ENCODE measurements at places on chromosomes 1 and 21.
A peak's percentile ranks its signal among the peaks of the same experiment; 100 is the strongest.

- no peak for DNase-seq
These were observed 31.7 kb downstream of the DMAP1 start for GRCh38 chr1:44244986-44245385.

GRCh38 chr1:172948457-172948856 is 102.3 kb downstream of the TNFSF18 start:
- peak; percentile 5 for DNase-seq

DNA sequence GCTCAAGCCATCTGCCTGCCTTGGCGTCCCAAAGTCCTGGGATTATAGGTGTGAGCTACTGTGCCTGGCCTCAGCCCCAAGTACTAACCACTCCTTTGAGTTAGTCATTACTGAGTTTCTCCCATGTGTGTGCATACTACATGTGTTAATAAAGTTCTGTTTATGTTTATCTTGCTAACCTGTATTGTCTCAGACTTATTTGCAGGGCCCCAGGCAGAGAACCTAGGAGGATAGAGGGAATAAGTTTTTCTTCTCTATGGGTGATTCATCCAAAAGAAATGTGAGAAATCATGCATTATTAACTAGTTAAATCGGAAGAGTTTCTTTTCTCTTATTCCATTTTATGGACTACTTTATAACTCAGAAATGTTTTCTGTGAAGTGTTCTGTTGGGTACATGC is 203.9 kb upstream of the CACYBP start:
- no peak for DNase-seq

DNA sequence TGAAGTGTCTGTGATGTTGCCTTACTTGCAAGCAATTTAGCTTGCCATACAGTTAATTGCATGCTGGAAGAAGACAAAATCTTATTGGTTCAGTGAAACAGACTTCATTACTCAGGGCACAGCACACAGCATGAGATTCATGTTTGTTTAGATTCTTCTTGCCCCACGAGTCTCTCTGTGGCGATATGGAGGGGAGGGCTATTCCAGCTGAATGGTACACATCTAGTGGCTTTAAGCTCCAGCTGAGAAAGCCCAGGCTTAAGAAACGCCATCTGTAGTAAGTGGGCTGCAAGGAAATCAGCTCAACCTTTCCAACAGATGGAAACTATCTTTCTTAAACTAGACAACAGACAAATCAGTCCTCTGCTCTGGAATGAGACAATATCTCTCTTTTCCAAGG is 1022.0 kb downstream of the NCAM2 start:
- DNase-seq = no peak

GRCh38 chr1:24165500-24165899 is 21.6 kb downstream of the IFNLR1 start:
- DNase-seq = no peak

DNA sequence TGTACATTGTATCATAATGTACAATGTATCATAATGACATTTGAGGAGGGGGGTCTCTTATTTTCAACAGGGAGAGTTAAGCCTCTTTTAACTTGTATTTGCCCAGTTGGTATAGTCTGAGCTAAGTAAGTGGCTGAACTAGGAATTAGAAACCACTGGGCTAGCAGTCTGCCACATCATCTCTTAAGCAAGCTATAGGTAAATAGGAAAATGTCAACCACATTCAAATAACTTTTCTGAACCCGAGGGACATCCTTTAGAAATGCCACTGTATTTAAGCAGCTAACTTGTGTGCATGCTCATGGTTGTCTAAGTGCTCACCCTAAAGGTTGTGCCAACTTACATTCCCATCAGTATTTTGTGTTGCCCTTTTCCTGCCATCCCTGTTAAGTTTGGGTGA is 35.5 kb upstream of the ASB17 start:
- no peak for DNase-seq

DNA sequence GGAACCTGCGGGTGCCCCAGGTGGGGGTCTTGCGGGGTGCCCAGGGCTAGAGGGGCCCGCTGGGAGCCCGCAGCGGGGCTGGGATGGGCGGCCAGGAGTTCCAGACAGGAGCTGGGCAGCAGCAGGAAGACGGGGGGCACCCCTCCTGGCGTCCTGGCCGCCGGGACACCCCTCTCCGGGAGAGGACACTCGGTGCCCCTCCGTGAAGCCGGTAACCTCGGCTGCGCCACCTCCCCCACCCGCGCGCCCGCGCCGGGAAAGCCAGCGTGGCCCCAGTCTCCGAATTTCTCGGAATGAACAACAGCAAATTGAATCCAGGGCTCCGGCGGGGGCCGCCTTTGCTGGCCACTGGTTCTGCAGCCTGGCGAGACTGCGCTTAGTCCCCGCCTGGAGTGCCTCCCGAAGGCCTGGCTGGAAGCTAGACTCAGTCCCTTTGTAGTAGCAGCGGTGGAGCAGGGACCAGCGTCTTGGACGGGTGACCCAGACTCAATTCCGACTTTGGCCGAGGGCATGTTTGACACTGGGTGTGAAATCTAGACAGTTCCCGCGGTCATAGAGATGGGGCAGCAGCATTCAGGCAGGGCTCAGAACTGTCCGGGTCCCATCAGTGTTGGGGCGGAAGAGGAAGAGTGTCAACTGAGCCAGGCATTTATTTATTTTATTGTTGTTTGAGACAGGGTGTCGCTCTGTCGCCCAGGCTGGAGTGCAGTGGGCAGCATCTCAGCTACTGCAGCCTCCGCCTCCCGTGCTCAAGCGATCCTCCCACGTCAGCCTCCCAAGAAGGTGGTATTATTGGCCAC is 773 bp downstream of the IFNGR2 start:
- peak; percentile 19 for DNase-seq

GRCh38 chr1:233668725-233669294 is 54.9 kb downstream of the KCNK1 start:
- DNase-seq = no peak

DNA sequence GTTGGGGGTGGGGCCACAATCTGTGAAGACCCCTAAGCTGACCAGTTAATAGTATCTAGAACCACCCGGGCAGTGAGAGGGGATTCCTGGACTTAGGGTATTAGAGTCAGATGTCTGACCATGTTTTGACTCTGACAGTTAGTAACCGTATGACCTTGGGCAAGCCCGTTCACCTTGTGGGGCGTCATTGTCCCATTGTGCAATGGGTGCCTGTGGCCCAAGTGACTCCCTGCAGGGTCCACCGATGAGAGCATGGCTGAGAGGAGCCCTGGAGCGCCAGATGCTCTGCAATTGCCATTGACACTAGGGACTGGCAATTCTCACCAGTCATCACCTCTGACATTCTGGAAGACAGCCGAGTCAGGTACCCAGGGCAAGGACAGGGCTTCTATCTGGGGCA is 225.9 kb upstream of the CSF3R start:
- no peak for DNase-seq

DNA sequence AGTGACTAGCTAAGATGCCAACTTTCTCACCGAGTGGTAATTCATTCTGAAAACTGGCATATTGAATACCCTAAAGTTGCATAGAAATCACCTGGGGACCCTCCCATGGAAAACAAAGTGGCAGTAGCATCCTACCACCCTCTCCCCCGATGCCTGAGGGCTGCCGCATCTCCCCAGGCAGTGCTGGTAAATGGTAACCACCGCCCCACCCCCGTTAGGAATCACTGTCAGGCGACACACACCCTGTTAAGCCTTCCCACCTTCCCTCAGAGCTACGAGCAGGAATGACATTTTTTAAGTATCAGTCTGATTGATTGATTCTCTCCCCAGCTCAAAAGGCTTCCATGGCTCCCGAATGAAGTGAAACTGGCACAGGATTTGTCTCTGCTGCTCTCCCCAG is 28.3 kb downstream of the TMPRSS2 start:
- no peak for DNase-seq

DNA sequence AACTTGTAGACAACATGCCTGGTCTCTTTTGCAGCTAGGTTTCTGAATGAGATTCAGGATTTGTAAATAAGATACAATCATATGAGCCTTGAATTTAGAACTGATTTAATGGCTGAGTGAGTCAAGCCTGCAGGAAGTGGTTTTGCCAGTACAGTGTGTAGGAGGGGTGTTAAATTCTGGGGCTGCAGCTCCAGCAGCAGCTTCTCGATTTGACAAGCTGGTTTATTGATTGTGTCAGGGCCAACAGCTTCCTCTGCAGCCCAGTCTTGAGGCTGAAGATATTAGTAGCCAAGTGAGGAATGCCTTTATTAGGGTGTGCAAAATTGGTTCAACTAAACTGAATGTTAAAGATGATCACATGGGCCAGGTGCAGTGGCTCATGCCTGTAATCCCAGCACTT is 11.5 kb upstream of the PLA2G5 start:
- peak; percentile 26 for DNase-seq

DNA sequence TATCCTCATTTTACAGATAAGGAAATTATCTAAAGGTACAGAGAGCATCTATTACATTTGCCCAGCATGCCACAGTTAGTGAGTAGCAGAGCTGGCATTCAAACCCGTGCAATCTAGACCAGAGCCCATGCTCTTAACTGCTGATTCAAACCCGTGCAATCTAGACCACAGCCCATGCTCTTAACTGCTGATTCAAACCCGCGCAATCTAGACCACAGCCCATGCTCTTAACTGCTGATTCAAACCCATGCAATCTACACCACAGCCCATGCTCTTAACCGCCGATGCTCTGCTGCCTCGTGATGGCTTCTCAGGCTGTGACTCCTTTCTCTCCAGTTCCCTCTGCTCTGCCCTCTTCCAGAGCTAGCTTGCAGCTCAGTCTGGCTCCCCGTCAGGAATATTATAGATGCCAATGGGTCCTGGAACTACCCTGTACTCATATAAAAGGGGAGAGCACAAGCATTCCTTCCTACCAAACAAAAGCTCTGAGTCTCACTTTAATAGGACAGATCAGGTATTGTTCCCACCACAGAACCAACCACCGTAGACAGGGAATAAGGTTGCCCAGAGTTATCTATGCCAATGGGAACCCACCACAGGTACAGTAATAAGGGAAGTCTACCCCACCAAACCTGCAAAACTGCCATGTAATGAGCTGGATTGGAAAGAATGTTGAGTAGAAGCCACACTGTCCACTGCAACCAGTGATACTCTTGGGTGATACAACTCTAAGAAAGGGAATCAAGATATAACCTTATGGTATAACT is 78.4 kb downstream of the SMYD3 start:
- no peak for DNase-seq

- DNase-seq = no peak
These were observed 28.8 kb downstream of the DR1 start for GRCh38 chr1:93374334-93375106.

All from stimulated activated CD4-positive, alpha-beta T cell treated with anti-CD3 and anti-CD28 coated beads, Interleukin-2, amount 100 ng/mL, for 4 hours (primary cell).